ENCODE measurements at places on chromosomes 4 and X.

GRCh38 chrX:19410259-19410658 lies 66.5 kb downstream of the PDHA1 start:
- no peak for DNase-seq

- DNase-seq = no peak
These were observed 116.1 kb downstream of the ARHGAP10 start for GRCh38 chr4:147847751-147848590.

GRCh38 chr4:69830560-69831269 lies 29.2 kb downstream of the SULT1E1 start:
- no peak for DNase-seq

DNA sequence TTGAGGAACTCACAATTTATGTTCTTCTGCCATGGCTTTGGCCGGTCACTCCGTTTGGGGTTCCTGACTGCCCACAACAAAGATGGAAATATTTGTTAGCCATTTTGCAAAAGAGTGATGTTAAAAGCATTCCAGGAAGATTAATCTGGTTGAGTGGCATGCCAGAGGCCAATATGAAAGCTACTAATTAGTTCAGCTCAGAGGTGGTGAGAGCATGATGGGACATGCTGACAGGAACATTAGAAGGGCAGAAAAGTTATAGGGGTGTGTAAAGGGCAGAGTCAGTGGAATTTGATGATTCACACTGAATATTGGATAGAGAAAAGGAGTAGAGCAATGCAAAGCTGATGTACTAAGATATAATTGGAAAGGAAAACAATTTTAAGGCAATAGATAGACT lies 94.4 kb downstream of the TLL1 start:
- no peak for DNase-seq

- DNase-seq = no peak
These were observed 168.7 kb downstream of the STK32B start for GRCh38 chr4:5220028-5220427.

GRCh38 chrX:65702956-65703355 lies 35.5 kb downstream of the MSN start:
- DNase-seq = no peak

DNA sequence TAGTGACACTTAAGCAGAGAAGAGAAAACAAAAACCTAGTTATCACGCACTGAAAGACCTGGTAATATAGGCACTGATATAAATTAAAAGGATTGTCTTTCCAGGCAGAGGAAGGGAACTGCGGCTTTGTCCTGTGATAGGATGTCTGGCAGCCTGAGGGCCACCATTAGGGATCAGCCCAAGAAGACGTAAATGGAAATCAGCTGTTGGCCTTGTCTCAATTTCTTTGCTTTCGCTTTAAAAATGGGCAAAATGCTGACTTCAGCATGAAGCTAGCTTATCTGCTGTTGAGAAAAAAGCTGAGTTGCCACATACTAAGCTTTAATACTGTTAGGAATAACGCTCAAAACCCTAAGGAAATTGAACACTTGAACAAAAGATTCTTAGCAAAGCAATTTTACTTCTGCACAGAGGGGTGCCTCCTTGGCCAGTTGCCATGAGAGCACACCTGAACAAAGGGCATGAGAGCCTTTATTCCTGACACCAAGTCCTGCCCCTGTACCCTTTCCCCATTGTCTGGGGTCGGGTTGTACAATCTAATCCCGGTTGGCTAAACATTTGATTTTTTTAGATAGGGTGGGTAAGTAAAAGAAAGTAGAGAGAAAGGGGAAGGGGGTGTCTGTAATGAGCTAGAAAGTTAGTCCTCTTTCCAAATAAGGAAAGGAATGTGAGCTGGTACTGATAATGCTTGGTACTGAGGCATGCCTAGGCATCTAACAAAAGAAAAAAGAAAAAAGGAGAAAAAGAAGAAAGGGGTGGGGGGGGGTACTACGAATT lies 85.1 kb upstream of the UCP1 start:
- no peak for DNase-seq

GRCh38 chr4:2135083-2135482 lies 76.0 kb downstream of the NAT8L start:
- DNase-seq = peak; percentile 9

DNA sequence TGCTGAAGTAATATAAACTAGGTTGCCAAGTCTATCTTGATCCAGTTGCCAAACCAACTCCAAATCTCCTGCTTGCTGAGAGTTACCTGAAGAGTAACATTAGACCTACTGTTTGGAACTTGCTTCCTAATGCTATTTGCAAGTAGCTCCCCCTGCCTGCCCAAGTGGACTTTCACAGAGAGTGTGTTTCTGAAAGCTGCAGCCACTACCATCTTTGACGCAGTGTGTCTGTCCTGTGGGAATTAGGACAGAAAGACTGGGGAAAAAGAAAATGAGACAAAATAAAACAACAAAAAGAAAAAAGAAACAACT lies 195.0 kb upstream of the HS3ST1 start:
- peak; percentile 5 for DNase-seq

GRCh38 chrX:137418086-137418485 lies 147.8 kb upstream of the ZIC3 start:
- no peak for DNase-seq

DNA sequence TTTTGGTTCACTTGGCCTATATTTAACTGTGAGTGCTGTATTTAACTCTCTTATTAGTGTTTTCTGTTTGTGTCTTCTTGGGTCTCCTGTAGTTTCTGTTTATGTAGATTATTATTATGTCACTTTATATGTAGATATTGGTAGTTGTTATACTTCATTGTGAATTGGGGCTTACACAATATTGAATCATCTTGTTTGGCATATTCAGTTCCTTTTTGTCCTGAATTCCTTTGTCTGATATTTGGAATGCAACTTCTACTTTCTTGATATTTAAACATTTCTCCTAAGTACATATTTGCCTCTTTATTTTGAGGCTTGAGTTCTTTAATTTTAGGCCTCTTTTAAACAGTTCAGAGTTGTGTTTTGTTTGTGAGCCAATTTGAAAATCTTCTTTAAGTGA lies 544.8 kb upstream of the ADGRL3 start:
- no peak for DNase-seq

Measured in stimulated activated CD4-positive, alpha-beta T cell treated with anti-CD3 and anti-CD28 coated beads, Interleukin-15, amount 100 ng/mL, for 24 hours (primary cell).